ENCODE measurements at places on chromosomes 2 and 18.
A peak's percentile ranks its signal among the peaks of the same experiment; 100 is the strongest.

- DNase-seq = no peak
These were observed 148.6 kb upstream of the FIGN start for GRCh38 chr2:163884416-163884815.

DNA sequence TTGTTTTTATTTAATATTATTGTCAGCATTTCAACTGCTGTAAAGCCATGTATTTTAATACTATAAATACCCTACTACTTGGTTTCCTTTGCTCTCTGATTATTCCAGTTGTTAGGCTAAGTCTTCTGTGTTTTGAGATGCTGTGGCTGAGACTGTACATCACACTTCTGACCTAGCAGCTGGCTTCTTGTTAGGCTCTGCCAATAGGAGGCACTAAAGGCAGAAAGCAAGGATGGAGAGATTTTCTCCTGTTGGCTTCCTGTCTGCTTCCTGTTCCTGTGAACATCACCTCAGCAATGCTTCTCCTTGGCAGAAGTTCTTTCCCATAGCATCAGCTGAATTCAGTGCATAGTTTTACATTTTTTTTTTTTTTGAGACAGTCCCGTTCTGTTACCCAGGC lies 68.3 kb upstream of the YPEL5 start:
- DNase-seq = no peak

- peak; percentile 5 for DNase-seq
These were observed 682 bp upstream of the SCLY start for GRCh38 chr2:238060096-238060541.

DNA sequence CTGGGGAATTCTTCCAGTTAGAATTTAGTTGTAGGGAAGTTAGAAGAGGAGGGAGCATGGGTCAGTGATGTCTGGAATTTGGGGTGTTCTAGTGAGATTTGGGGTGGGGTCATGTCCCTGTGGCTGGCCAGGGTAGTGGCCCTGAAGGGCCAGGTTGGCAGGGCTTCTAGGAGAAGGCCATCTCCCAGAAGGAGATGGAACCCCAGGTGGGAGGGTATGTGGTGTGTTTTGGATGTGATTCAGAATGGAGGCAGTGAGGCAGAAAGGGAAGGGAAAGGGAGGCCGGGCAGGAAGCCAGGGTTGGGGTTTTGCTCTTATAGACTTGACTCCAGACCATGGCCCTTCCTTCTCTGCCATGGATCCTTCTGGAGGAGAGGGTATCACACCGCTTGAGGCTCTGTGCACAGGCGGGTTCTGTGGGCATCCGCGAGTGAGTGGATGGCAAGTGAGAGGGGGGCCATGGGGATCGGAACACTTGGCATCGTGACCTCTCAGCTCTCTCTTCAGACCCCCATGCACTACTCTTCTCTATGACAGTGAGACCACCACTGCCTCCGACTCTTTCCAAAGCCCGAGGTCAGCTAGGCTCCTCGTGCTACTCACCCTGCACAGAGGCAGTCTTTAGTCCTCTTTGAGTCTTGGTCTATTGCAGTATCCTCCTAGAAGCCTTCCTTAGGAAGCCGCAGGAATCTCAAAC lies 7.3 kb downstream of the GREB1 start:
- DNase-seq = no peak

- no peak for DNase-seq
These were observed 35.4 kb upstream of the EML4 start for GRCh38 chr2:42133771-42134195.

DNA sequence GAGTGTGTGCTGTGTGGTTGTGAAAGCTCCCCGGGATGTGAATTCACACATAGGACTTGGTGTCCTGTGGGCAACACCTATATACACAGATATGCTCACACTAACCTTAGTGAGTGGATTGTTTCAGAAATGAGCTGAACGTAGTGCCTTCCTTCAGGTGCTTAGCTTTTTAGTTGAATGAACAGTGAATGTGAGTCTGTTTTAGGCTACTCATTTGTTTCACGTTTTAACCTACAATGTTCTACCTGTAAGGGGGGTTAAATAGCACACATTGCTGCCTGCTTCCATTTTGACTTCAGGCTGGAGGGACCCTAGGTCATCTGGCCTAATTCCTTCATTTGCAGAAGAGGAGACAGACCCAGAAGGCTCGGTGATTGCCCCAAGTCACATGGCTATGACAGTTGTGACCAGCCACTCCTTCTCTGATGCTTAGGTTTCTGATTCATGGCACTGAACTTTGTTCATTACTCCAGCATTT lies 1.0 kb downstream of the PLEK start:
- no peak for DNase-seq

GRCh38 chr2:50606860-50607259 lies 425.1 kb downstream of the NRXN1 start:
- DNase-seq = no peak

DNA sequence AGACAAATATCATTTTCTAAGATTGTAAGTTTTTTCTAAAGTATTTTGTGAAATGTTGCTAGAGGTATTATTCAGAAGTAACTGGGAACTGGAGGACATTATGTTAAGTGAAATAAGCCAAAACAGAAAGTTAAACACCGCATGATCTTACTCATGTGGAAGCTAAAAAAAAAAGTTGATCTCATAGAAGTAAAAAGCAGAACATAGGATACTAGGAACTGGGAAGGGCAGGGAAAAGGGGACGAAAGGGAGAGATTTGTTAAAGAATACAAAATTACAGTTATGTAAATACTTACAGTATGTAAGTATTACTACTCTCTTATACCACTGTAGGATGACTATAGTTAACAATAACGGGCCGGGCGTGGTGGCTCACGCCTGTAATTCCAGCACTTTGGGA lies 46.7 kb upstream of the CDKL4 start:
- no peak for DNase-seq

DNA sequence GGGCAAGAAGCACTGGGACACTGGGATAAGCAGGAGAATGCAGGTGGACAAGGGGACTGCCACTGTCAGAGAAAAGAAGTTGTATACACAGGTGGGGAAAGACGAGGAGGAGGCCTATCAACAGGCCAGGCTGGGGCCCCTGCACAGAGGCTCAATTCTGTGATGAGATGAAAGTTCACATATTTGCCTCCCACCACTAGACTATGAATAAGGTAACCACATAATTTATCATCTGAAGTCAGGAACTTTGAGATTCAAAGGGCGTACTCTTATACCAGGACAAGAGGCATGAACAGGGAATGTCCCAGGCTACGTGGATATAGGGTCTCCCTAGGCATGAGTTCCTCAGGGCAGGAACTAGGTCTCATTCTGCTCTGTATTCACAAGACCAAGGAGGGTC lies 34.2 kb downstream of the RNU4ATAC start:
- DNase-seq = no peak

Data from NCI-H1105 treated with DMSO at 0.1 percent for 48 hours (cell line).